T47D (cell line): ENCODE measurements at places on chromosomes 6 and 20.

DNA sequence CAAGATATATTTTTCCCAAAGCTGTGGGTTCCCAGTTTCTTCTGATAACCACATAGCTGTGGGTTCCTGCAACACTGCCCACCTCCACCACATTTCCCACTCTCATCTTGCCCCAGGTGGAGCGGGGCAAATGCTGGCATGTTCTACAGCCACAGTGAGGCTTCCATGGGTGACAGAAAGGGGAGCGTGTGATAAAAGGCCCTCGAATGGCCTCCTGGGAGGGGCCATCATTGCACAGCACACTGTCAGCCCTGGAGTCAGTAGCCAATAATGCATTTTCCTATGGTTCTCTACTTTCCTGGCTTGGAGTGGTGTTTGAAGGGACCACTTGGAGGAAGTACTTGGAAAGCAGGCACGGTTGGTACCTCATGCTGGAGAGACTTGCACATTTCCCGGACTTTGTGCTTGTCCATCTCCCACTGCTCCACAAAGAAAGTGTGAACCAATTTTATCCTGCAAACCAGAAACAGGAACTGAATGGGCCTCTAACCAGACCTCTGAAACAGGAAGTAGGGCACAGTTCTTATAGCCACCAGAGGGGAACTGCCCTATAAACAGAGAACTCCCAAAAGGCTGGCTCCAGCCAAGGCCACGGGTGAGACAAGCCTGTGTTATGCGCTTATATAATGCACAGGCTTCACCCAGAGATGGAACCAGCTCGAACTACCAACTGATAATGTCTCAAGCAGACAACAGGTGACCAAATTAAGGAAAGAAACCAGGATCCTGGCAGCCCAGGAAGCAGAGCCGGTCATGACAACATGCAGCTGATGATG is 8.6 kb downstream of the MAP3K5 start:
- DNase-seq = no peak

DNA sequence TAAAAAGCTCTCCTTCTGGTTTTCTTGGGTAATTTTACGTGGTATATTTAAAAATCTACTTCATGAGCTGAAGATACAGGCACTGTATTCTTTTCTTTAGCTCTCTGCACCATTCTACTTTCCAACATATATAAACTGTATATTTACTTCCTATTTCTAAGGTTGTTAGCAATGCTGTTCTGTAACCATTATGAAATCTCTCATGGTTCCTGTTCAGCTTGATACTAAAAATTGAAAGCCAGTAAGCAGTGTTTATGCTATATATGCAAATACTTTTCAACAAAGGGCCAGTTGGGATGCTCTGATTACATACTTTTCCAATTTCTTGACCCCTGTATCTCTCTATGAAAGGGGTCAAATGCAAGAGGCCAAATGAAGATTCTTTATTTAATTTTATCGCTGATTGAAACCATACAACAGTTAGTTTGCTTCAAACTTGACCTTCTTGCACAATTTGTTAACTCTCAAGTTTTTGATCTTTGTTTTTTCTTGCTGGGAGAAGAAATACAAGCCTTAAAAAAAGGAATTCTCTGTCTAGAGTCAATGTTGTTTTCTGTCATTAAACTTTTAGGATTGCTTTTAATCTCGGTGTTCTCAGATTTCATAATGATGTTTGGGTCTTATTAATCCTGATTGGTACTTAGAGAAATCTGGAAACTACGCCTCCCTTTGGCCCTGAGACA is 223.2 kb downstream of the PRL start:
- no peak for DNase-seq

GRCh38 chr6:56297022-56297989 is 49.9 kb upstream of the COL21A1 start:
- no peak for DNase-seq

DNA sequence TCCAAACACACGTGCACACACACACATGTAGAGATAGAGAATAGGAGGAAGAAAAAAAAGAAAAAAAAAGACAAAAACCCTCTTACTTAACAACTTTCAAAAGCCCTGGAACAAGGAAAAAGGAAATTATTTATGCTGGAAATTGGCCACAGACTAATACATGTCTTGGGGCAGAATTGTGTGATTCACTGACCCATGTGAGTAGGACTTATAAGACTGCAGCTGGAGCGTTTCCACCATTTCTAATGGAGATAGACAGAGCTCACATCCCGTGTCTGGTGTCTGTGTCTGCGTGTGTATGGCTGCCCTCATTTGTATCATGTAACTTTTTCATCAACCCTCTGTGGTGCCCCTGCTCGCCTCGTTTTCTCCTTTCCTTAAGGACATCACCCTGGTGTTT is 99.8 kb upstream of the PDE10A start:
- no peak for DNase-seq

- DNase-seq = no peak
These were observed 92.3 kb upstream of the SALL4 start for GRCh38 chr20:51894619-51895018.

DNA sequence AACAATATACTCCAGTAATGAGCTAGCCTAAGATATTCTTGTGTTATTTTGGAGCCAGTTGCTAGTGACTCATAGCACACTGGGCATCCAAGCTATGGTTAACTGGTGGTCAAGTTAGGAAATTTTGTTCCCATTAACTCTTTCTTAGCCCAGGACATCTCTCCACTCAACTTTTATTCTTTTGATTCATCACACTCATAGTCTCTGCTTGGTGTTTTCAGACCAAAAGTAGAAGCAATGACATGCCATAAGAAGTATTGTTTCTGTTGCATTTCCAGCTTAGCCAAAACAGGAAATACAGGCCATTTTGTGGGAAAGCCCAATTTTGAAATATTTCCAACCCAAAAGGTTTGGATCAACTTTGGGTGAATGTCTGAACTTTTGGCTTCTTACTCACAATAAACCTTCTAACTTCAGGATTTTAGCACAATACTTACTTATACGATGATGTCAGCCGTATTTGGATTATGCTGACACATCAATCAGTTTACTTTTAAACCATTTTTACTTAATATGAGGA is 31.6 kb upstream of the CCN2 start:
- DNase-seq = no peak

DNA sequence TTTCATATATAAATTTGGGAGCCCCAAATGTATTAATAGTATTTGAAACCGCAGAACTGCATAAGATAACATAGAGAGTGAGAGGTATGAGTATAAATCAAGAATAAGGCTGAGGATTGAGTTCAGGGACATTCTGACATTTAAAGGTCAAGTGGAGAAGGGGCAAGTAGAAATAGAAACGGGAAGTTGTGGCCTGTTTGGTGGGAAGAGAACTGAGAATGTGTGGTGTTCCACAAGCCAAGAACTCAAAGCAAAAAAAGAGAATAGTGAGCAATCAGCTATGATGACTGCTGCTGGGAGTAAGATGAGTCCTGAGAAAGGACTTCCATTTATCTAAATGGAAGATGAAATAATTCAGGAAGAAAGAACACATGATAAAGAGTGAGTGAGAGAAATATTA is 418.4 kb downstream of the CD109 start:
- DNase-seq = no peak

GRCh38 chr6:2509711-2510110 is 241.0 kb downstream of the MYLK4 start:
- no peak for DNase-seq

GRCh38 chr20:11378252-11378651 is 539.4 kb upstream of the BTBD3 start:
- DNase-seq = no peak

GRCh38 chr6:134903448-134903847 is 46.5 kb downstream of the ALDH8A1 start:
- DNase-seq = no peak

- DNase-seq = no peak
These were observed 54.4 kb upstream of the SIRPG start for GRCh38 chr20:1711826-1712601.

GRCh38 chr6:127204281-127204680 is 62.4 kb upstream of the RNF146 start:
- DNase-seq = no peak

DNA sequence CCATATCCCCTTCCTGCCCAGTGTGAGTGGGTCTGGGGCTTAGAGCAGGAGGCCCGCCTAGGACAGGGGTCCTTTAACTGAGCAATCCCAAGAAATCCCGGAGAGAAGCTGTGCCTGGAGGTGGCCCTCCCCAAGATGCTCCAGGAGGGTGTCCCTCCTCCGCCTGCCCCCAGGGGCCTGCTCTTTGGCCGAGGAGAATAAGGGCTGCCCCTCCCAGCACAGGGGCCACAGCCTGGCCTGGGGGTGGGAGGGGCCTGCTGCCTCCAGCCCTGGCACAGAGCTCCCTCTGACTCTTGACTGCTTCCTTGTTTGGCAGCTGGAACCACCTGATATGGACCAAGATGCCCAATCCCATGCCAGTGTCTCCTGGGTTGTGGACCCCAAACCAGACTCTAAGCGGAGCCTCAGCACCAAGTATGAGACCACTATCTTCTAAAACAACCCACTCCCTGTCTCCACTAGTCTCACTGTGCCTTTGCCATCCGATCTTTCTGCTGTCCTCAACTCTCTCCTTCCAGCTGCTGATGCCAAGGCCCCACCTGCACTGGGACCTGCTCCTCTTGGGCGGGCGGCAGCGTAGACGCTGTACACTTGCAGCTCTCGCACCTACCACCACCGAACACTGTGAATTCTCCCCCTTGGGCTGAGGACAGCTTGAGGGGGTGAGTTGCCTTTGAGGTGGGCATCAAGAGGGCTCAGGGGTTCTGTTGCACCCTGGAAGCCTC is 54.3 kb downstream of the TCP11 start:
- no peak for DNase-seq

DNA sequence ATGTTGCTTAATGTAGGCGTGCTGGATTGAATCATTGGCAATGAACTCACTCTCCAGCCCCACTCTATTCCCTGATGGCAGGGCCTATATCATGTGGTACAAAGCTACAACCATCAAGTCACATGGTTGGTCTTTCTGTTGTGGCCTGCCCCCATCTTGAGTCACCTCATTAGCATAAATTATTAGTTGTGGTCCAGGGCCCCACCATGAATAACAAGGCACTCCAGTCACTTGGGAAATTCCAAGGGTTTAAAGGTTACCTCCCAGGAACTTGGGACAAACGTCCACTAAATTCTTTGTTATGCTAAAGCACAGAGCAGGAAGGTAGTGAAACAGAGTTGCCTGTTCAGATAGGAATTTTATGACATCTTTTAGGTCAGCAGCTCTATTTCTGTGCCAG is 193.7 kb downstream of the SLC35F1 start:
- DNase-seq = no peak

DNA sequence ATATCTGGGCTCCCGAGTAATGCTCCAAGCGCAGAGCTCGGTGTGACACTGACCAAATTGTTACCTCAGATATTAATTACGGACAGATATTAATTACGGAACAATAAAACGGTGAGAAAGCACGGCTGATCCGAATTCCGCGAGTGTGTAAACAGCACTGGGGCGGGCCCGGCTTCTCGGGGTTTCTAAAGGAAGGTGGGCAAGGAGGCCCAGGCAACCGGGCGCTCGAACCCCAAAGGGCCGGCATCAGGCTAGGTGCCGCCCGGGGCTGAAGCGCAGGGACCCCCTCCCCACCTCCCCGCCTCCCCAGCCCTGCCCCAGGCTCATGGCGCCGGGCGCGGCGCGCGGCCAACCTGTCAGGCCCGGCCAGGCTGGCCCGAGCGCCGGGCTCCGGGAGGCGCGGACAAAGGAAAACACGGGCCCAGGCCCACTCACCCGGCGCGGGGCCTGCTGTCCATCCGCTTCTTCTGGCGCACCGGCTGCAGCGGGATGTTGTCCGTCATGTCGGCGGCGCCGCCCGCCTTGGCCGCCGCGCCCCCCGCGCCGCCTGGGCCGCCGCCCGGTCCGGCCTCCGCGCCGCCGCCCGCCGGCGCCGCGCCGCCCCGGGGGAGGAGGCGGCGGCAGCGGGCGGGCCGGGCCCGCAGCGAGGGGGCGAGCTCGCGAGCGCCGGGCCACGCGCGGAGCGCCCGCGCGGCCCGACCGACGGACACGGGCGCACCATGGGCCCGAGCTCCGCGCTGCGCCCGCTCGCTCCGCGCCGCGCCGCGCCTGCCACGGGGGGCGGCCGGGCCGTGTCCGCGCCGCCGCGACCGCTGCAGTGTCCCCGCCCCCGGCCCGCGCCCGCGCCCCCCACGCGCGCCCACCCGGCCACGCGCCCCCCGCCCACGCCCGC is at the start of gene ATP9A:
Gene ATP9A, minus strand, starts transcription at position 524 of the 892 bp plus-strand sequence. Its CDS starts 21 bp downstream, at position 503.
- peak; percentile 65 for DNase-seq

DNA sequence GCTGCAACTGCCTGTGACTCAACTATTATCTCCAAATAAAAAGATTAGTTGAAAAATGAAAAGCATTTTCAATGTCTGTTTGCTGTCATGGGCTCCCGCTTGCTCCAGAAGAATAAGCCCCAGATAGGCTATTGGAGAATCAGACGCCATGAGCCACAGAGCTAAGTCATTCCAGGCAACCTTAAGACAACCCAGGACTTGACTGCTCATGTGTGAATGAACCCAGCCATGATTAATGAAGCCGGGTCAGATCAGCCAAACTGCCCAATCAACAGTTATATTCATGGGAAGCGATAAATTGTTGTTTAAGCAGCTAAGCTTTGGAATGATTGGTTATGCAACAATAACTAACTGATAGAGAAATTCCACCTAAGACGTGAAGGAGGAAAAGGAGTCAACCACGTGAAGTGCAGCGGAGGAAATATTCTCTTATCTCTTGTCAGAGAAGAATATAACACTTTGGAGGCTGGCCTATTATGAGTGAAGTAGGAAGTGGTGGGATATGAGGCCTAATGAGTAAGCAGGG is 64.2 kb downstream of the DOK5 start:
- DNase-seq = no peak

DNA sequence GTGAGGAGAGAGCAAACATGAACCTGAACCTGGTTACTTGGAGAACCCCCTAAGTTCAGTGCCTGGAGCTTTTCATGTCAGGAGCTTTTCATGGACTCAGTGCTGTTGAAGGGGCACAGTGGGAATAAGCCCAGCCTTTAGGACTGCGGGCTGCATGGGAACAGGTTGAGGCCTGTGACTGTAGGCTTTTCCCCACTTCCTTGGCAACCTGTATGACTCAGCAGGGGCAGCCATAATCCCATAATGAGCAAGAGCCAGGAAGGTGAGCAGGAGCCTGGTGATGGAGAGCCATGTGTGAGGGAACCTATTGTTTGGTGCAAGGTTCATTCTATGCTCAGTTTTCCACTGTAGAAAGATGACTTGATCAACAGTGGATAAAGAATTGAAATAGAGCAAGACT is 23.4 kb downstream of the MEP1A start:
- no peak for DNase-seq

DNA sequence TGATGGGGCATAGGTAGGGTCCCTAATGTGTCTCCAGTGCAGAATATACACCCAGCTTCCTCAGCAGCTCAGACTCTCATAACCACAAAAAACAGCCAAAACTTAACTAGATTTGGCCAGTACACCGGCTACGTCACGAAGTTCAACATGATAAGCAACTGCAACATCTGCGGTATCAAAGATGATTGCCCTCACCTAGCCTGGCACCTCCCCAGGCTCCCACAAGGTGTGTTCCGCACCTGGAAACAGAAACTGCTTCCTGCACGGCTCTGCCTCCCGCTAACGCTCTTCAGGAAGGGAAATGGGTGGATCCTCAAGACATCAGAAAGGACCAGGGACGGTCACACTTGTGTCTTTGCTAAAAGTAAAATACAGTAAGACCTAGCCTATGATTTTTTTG is 9.5 kb downstream of the TXNDC5 start:
- DNase-seq = no peak
